ENCODE measurements at places on chromosomes 11 and 22.

GRCh38 chr11:120205596-120206161, 5.2 kb upstream of the OAF start:
- no peak for DNase-seq

DNA sequence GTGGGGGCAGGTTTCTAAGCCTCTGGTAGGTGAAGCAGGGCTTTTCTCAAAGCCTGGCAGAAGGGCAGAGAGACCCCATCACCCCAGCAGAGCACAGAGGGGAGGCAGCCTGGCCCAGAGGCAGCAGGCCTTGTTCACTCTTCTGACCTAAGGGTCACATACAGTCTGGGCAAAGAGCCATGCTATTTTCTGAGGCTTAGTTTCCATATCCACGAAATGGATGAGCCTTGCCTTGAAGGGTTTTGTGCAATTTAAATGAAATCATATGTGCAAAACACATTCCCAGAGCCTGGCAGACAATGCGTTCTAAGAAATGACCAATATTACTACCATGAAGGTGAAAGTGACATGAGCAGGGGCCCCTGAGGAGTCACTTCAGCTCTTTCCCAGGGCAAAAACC, 44.5 kb downstream of the HIRA start:
- DNase-seq: no peak

DNA sequence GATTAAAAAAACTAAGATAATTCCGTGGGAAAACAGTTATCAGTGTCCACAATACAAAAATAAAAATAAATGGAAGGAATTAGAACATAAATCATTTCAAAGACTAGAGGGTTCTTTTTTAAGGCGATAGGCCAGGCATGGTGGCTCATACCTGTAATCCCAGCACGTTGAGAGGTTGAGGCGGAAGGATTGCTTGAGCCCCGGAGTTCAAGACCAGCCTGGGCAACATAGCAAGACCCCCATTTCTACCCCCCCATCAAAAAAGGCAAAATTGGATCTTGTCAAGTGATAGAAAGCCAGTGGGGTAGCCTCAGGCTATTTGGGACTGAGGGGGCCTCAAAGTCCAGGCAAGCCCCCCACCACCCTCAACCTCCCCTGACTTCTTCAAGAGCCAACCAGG, 20.6 kb upstream of the POLA2 start:
- DNase-seq: no peak

GRCh38 chr22:19463491-19464469, 15.2 kb downstream of the UFD1 start:
- peak; percentile 79 for DNase-seq

DNA sequence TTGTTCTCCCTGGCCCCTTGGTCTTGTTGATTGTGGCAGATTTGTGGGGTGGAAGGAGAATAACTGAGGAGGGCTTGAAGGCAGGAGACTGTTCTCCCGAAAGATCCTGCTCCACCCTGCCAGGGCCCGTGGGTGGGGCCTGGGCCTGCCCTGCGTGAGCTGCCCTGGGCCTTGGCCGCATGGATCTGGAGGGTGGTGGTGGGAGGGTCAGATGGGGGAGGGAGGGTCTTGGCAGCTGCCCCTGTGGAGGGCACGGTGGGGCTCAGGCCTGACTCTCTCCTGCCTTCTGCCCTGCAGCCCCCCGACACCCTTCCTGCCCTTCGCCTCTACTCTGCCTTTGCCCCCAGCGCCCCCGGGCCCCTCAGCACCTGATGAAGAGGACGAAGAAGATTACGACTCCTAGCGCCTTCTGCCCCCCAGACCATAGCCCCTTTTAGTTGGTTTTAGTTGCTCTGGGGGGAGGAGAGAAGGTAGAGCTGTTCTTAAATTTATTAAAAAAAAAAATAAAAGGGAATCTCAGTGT, 1.9 kb downstream of the DRAP1 start:
- no peak for DNase-seq

GRCh38 chr22:20312396-20313191, 7.3 kb downstream of the DGCR6L start:
- DNase-seq: no peak

GRCh38 chr11:69215784-69216415, 60.2 kb downstream of the SMIM38 start:
- no peak for DNase-seq

GRCh38 chr11:103007521-103007920, 52.0 kb upstream of the MMP13 start:
- DNase-seq: no peak

- no peak for DNase-seq
Measured at GRCh38 chr22:31691408-31691807, 29.4 kb upstream of the PISD start.

- DNase-seq: no peak
Measured at GRCh38 chr11:1207401-1208143, 15.3 kb upstream of the MUC5B start.

DNA sequence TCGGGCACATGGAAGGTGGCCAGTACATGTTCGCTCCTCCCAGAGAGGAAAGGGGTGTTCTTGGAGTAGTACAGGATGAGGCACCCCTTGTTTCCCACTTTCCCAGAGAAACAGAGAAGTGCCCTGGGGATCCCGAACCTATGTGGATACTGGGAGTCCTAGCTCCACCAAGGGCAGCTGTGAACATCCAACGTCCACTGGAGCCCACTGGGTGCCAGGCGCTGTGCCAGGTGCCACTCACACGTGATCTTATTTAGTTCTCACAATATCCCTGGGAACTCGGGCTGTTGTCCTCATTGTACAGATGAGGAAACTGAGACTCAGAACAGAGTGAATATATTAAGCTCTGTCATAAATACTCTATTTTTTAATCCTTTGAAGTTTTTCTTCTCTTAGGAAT, 12.0 kb downstream of the SLCO2B1 start:
- DNase-seq: no peak

DNA sequence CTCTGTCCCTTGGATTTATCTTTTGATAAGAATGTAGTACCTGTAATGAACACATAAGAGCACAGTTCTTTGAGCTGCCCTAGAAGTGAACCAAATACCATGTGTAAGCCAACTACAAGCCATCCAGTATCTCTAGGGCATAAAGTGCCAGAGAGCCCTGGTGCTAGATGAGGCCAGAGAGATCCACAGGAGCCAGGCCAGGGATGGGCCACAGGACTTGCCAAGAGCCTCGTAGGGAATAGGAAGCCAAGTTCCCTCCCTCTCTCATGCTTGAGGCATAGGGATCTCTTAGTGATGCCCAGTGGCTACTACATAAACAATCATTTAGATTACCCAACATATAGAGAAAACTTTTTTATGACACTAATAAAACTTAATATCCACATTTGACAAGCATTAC, 64.8 kb upstream of the FAR1 start:
- no peak for DNase-seq

GRCh38 chr11:107504981-107505380, 47.4 kb upstream of the CWF19L2 start:
- DNase-seq: no peak

- no peak for DNase-seq
Measured at GRCh38 chr22:39150848-39151215, 1.6 kb downstream of the CBX7 start.

- DNase-seq: no peak
Measured at GRCh38 chr11:133814588-133815100, 30.7 kb downstream of the SPATA19 start.

GRCh38 chr11:104771763-104772162, 126.5 kb downstream of the CASP12 start:
- DNase-seq: no peak

- no peak for DNase-seq
Measured at GRCh38 chr11:30000986-30001750, 15.7 kb downstream of the KCNA4 start.

- no peak for DNase-seq
Measured at GRCh38 chr11:58979222-58979621, 39.9 kb downstream of the GLYATL1 start.

DNA sequence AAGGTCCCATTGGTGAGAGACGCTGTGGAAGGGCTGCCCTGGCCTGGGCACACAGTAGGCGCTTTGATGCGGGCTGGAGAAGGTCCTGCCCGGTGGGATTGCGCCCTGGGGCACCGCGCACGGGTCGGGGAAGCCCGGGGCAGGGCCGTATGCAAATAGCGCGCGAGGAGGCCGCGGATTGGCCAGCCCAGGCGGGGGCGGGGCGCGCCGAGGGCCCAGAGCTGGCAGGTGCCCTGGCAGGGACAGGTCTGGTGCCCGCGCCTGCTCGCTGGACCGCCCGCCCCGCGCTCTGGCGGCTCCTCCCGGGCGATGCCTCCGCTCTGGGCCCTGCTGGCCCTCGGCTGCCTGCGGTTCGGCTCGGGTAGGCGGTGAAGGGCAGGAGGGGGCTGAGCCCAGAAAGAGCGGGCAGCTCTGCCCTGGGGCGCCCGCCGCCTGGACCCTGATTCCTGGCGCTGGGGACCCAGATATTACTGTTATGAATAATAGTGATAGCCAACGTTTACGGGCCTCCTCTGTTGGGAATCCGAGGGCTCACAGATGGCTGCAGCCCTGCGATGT, at the start of gene UPK3A:
UPK3A (plus strand) TSS at position 245 of the 558 bp plus-strand sequence; CDS start at position 310, 65 bp downstream.
- no peak for DNase-seq

GRCh38 chr11:113552271-113552670, 77.1 kb upstream of the DRD2 start:
- DNase-seq: no peak

- DNase-seq: peak; percentile 47
Measured at GRCh38 chr22:30224161-30224857, 22.2 kb downstream of the LIF start.

GRCh38 chr11:46564459-46564858, 29.4 kb downstream of the AMBRA1 start:
- no peak for DNase-seq

DNA sequence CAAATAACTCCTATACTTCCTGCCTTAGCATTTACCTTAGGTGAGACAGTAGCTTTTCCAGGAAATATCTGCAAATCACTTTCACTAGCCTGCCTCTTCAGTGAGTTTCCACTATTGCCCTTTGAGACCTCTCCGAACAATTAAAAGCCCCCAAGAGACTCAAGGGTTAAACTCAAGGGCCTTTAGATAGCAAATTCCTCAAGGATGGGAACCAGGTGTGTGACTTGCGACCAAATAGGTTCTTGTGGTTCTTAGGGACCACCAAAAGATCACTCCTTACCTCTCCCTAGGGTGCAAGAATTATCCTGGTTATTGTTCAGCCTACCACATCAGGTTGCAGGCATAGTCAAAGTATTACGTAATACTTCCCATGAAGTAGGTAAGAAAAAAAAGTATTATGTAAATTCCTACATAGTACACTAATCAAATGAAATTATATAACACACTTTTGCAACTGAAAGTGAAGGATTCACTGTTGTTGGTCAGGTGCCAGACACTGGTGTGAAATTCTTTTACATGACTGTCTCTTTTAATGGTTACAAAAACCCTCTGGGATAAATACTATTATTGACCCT, 1.4 kb upstream of the RDX start:
- no peak for DNase-seq

GRCh38 chr22:32692371-32692770, 109.1 kb upstream of the TIMP3 start:
- no peak for DNase-seq

- DNase-seq: no peak
Measured at GRCh38 chr22:37569009-37569920, 9.0 kb downstream of the CDC42EP1 start.

DNA sequence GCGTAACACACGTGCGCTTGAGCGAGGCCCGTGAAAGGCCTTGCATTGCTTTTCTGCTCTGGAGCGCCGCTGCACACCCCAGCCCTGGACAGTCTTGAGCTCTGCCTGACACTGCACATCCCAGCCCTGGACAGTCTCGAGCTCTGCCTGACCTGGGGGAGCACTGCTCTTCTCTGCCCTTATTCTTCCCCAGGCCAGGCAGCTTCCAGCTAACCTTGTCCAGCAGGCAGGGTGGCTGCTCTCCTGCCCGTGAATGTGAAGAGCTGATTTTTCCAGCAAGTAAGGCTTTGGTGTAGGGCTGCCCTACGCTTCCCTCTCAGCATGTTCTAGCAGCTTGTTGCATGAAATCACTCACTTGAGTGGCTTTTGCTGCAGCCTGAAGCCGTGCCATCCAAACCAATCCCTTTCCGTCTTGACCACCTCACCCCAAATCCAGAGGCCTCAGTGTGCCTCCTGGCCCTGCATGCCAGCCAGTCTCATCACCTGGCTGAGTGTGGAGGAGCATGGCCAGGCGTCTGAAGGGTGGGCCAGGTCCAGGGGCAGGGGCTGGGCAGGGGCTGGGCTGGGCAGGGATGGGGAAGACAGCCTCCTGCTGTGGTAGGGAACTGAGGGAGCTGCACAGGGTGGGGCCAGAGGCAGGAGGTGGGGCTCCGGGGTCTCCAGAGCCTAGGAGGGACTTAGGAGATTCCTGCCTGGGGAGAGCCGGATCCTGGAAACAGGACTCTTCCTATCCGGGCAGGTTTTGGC, 89.5 kb upstream of the B3GAT1 start:
- DNase-seq: no peak
